ENCODE measurements at places on chromosomes 7 and 10. TPM values are rescaled to one million over a fixed set of nuclear protein-coding genes. Genes with fewer than 3 reads are reported as not detected.

CACNA2D1 gene
- polyA plus RNA-seq = 1.4 TPM

NPSR1 gene
- polyA plus RNA-seq = not detected

PAX4 gene
- 0.81 TPM for polyA plus RNA-seq

- DNase-seq = no peak
These were observed 155.5 kb downstream of the UBE2H start for GRCh38 chr7:129797214-129797789.

PTPRN2 gene
- 1.6 TPM for polyA plus RNA-seq

- no peak for DNase-seq
These were observed 191.1 kb downstream of the ZNF438 start for GRCh38 chr10:30840395-30841050.

DNA sequence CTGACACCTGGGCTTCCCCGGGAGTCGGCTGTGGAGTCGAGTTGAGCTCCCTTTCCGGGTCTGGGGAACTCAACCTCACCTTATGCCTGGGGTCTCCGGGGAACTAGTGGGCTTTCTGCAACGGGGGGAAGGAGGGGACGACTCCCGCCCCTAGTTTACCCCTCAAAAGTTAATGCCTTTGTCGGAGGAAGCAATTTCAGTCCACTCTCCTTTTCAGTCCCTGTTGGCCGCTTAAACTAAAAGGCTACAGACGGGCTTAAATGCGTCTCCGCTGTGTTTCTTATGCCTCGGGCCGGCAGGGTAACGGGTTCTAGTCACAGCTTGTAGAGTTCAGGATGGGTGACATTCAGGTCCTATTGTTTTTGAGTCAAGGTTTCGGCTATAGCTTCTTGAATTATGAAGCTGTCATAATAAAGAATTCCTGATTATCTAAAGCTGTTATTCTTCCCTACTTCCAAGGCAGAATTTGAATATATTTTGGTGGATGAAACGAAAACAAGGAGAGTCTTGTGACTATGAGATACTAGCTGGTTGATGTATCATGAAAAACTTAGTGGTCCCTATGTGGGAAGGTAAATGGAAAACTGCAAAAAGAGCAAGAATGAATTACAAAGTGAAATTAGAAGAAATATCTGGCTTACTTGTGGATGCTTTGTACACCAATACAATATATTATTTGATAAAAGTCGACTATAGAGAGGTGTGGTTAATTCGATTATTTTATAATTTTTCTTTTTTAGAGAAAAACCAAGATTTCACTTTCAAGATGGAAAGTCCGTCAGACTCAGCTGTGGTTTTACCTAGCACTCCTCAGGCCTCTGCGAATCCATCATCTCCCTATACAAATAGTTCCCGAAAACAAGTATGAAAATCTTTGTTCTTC lies 495 bp downstream of the SFR1 start:
- DNase-seq = no peak

UCMA gene
- not detected for polyA plus RNA-seq

LRRN3 gene
- polyA plus RNA-seq = 0.72 TPM

NUTM2A gene
- 1.2 TPM for polyA plus RNA-seq

DNA sequence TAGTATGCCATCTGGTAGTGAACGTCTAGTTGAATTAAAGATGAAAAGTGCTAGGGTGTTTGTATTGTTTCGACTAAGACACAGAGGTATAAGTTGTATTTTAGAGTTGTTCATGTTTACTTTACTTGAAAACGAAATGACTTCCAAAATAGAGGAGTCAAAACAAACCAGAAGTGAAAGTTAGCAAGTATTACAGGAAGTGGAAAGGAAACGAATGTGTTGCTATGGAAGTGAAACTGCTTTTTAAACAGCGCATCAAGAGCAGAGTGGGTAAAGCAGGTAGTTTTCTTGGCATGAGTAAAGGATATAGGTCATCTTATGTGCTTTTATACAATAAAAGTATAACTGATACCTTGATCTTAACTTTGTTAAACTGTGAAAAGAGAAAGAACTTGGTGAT lies 20.0 kb upstream of the GALNTL5 start:
- peak; percentile 31 for DNase-seq

DNA sequence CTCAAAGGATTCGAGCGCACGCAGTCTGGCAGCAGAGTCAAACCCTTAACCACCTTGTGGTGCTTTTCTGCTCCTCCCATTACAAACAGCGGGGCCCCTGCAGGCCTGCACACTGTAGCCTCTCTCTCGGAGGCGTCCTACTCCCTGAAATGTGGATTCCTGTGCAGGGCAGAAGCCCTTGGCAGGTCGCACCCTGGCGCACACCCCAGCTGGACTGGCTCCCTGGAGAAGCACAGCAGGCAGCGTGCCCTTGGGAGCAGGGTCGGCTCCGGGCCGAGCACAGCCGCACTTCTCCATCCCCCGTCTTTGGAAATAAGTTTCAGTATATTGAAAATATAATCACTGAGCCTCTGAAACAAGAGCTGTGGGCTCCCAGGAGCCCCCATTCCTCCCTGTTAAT lies 144.1 kb downstream of the C10orf105 start:
- DNase-seq = no peak

EN2 gene
- polyA plus RNA-seq = not detected

DNA sequence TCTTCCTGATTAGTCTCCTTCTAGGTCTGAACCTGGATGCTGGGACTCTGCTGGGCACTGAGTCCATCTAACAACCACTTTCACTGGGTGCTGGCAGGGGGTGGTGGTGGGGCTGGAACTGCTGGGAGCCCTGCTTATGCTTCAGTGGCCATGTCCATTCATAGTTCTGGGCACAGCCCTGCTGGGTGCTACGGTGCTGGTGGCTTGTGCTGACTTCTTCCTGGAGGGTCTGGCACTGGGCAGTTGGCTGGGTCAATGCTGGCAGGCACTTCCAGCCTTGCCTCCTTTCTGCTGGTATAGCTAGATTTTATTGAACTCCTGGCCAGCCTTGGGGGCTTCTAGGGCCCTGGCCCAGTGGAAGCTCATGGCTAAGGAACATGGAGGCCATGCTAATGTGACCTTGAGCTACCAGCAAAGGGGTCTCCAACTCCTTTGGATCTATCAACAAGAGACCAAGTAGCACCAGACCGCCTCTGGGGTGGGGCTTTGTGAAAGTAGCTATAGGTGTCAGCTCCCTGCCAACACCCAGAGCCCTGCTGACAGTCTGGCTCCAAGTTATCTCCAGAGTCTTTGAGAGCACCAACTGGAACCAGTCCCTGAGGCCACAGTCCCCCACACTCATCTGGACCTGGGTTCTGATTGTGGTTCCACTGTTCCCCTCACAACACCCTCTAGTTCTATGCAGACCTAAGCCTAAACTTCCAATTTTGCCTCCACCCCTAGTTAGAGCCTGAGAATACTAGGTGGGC lies 99.6 kb downstream of the MAGI2 start:
- no peak for DNase-seq

DNA sequence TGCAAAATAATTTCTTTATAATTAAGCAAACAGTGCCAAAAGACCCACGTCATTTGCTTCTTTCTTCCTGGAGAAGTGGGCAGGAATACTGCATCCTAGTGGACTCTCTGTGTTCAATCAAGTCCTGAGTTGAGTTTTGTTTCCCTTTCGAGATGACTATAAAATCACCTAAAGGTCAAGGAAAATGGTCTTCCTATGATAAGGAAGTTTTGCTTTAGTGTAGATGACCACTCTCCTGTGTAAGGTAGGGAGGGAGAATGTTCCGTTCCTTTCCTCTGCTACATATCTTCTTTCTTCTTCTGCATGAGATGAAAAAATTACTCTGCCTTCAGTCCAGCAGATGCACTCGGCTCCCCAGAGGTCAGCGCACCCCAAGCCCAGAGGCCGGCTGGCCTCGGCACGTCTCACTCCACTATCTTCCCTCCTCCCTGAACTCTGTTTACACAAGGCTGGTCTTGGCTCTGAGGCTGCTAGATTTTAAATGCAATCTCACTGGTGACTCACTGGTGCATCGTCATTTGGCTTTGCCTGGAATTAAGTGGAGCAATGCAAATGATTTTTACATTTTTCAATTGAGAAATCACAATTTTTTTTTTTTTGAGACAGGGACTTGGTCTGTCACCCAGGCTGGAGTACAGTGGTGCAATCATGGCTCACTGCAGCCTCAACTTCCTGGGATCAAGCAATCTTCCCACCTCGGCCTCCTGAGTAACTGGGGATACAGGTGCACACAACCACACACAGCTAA lies 18.6 kb upstream of the VDAC2 start:
- peak; percentile 66 for DNase-seq

- DNase-seq = peak; percentile 77
These were observed 21.7 kb upstream of the MALSU1 start for GRCh38 chr7:23277359-23277989.

DNA sequence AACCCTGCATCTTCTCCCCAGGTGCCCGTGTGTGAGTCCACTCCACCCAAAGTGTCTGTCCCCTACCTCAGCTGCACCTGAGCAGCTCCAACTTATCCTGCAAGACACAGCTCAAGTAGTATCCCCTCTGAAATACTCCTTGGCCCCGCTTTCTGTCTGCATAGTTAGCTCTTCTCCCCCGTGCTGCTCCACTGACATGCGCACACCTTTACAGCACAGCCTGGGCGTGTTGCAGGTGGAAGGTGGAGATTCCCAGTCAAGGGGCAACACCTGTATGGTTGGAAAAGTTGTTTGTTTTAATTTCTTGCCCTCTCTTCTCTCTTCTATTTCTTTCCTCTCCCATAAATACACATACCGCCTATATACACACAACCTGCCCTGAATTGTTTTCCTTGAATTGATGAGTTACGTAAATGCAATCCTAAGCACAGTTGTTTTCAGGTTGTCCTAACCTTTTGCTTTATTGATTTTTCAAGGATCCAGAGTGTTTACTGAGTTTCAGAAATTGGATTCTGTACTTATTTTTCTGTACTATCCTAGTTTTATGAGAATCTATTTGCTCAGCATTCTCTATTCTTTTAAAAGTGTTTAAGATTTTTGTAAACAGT lies 14.9 kb downstream of the MET start:
- peak; percentile 36 for DNase-seq

DNA sequence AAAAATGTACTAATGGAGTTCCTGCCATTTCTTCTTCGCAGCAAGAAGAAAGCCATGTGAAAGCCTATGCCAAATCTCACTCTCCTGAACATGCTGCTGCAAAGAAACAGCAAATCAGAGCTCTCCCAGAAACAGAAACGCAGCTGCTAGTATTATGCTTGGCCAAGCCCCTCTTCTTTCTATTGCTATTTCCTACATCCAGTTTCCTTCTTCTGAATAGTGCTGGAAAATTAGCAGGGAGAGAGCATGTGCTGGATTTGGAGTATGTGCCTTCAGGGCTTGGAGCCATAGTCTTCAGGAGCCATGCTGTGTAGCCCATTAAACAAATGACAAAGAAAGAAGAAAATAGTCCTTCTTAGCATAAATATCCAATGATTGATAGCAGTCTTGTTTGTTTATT lies 852.0 kb upstream of the PHF14 start:
- DNase-seq = no peak

INPP5A gene
- 22.4 TPM for polyA plus RNA-seq

- DNase-seq = no peak
These were observed 14.2 kb downstream of the FBH1 start for GRCh38 chr10:5904227-5904626.

- DNase-seq = no peak
These were observed 75.8 kb downstream of the ZNF92 start for GRCh38 chr7:65449505-65449852.

DNA sequence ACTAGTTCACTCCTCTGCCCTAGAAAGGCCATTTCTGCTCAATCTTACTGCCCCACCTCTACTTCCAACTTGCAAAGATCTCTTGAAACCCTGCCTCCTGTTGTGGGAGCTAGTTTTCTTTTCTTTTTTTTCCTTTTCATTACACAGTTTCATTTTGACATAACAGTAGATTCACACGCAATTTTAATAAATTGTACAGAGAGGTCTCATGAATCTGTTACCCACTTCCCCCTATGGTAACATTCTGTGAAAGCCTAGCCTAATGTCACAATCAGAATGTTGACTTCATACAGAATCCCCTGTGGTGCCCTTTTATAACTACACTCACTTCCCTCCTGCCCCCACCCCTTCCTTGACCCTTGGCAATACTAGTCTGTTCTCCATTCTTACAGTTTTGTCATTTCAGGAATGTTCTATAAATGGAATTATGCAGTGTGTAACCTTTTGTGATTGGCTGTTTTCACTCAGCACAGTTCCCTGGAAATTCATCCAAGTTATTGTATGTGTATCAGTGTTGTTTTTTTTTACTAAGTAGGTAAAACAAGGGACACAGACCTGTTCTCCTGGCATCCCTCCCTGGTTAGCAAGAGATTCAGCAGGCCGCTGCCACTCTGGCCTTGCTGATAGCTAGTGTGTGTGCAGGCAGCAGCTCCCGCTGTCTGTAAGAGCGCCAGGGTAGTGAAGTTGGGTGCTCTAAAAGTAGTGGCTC lies 21.5 kb downstream of the CHST3 start:
- no peak for DNase-seq

GRCh38 chr7:14424675-14425074 lies 435.2 kb upstream of the ETV1 start:
- DNase-seq = no peak

LRWD1 gene
- 8.6 TPM for polyA plus RNA-seq

- DNase-seq = no peak
These were observed 3.4 kb upstream of the TAS2R60 start for GRCh38 chr7:143439866-143440265.

GRCh38 chr10:559767-560047 lies 129.8 kb downstream of the DIP2C start:
- no peak for DNase-seq

GRCh38 chr10:114442091-114442630 lies 37.9 kb upstream of the AFAP1L2 start:
- no peak for DNase-seq

- no peak for DNase-seq
These were observed 313.0 kb upstream of the GLI3 start for GRCh38 chr7:42549866-42550485.

DNA sequence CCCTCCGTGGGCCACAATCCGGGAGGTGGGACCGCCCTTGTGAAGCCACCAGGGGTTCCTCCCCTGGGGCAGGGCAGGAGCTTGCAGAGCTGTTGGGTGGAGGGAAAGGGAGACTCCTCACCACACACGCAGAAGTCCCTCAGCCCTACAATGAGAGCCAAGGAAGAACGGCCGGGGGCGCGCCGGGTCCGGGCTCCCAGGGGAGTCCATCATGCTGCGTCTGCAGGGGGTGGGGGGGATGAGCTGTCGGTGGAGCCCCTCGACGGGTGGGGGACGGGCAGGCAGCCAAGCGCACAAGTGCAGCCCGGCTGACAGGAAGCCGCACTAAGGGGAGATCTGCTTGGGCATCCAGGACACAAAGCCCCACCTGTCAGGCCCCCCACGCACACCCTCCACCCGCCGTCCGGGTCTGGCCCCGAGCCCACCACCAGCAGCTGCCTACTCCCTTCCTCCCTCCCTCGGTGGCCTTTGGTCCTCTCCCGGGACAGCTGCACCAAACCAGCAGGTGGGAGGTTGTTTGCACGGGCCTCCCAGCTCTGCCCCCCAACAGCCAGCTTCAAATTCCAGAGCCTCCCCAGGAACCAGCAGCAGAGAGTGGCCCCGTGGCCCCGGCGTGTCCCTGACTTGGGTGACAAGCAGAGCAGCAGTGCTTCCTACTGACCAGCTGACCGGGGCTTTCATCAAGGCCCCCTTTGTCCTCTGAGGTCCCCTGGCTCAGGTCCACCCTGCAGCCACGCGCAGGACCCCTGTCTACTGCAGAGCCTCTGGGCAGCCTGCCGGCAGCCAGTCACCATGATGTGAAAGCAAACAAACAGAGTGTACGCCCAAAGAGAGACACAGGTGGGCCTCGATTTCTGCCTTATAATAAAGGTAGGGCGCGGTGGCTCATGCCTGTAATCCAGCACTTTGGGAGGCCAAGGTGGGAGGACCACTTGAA lies 50.3 kb downstream of the HIP1 start:
- DNase-seq = peak; percentile 17

GRCh38 chr10:3684891-3685290 lies 100.1 kb downstream of the KLF6 start:
- no peak for DNase-seq

- no peak for DNase-seq
These were observed 849.8 kb upstream of the SORCS1 start for GRCh38 chr10:108014145-108014901.

TMEM196 gene
- not detected for polyA plus RNA-seq

SLC35G1 gene
- polyA plus RNA-seq = 71.3 TPM
